ENCODE measurements at places on chromosomes 2 and 18.

- DNase-seq: no peak
Observed at GRCh38 chr2:209094221-209094620, 329.6 kb upstream of the MAP2 start.

DNA sequence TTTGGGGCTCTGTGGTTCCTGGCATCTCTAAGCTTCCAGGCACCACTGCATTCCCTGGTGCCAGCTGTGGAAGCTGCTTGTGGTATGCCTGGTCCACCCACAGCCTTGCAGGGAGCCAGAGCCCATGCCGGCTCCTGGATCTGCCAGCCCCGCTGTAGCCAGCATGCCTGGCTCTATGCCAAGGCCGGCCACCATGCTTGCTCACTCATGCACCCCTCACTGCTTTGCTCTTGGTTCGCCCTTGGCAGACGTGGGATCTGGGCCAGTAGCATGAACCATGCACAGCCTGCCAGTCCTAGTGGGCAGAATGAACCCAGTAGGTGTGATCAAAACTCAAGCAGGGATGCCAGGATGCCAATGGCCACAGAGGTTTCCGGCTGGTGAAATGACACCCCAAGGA, 634.2 kb upstream of the TMEFF2 start:
- DNase-seq: no peak

DNA sequence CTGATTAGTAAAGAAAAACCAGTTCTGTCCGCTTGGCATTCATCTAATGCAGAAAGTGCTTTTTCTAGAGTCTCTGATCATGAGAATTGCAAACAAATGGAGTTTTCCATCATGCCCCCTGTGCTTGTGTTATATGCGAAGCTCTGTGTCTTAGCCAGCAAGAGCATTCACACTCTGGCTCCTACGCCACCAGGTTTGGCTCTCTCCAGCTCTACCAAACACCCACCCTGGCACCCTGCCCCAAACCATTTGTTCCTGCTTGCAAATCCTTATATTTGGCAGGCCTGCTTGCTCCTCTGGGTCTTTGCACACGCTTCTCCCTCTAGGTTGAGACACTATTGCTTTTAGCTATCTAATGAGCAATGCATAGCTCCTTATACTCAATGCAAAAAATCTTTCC, 204.1 kb upstream of the CYRIA start:
- no peak for DNase-seq

DNA sequence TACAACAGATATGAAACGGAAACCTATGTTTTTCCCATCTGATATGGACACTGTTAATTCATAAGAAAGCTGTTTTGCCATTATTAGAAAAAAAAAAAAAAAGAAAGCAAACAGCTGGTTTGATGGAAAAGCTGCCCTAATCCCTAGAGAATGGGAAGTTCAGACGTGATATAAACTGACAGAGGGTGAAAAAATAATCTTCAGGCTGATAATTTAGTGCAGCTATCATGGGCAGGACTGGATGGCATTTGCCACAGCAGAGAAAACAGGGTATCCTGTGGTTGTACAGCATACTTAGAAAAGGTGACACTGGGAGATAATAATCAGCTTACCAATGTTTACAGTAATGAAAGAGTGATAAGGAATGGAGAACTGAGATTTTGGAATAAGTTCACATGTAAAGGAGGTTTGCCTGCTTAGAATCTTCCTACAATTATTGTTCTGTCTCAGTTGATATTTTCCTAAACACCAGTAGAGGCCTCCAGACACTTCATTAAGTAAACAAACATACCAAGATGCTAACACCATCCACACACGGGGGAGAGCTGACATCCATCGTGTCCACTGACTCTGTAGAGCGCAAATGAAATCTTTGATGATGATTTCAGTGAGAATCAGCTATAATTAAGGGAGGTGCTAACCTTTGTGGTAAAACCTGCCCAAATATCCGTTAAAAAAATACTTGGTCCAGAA, 211.6 kb upstream of the MMADHC start:
- DNase-seq: no peak

GRCh38 chr18:31398191-31398590, 21.6 kb downstream of the DSG4 start:
- DNase-seq: no peak

- DNase-seq: no peak
Observed at GRCh38 chr2:14079576-14079975, 552.9 kb upstream of the LRATD1 start.

- DNase-seq: no peak
Observed at GRCh38 chr2:187519419-187520120, 34.7 kb downstream of the TFPI start.

DNA sequence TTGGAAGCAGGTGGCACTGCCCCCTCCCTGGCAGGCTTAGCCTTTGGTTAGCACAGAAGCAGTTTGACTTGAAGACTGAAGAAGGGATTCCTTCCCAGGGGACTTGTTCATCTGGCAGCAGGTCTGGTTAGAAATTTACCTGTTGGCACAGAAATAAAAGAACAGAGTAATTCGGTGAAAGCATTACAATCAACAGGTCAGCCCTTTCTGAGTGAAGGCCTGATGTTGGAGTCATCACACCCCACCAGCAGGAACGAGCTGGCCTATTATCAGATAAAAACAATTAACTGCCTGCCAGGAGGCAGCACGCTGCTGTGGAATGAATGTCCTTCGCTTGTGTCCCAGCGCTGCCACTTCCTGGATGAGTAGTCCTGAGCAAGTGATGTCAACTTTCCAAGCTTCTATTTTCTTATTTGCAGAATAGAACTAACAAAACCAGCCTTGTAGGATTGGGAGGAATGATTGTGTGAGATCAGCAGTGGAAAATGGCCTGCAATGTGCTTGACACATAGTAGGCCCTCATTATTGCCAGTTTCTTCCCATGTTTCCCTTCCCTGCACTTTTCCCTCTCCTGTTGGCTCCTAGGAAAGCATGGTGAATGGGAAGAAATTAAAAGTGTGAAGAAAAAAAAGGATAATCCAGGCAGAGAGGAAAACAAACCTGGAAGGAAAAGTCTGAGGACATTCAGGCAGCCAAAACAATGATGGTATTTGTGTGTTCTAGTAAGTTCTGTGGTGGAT, 29.0 kb downstream of the LGALSL start:
- DNase-seq: no peak

DNA sequence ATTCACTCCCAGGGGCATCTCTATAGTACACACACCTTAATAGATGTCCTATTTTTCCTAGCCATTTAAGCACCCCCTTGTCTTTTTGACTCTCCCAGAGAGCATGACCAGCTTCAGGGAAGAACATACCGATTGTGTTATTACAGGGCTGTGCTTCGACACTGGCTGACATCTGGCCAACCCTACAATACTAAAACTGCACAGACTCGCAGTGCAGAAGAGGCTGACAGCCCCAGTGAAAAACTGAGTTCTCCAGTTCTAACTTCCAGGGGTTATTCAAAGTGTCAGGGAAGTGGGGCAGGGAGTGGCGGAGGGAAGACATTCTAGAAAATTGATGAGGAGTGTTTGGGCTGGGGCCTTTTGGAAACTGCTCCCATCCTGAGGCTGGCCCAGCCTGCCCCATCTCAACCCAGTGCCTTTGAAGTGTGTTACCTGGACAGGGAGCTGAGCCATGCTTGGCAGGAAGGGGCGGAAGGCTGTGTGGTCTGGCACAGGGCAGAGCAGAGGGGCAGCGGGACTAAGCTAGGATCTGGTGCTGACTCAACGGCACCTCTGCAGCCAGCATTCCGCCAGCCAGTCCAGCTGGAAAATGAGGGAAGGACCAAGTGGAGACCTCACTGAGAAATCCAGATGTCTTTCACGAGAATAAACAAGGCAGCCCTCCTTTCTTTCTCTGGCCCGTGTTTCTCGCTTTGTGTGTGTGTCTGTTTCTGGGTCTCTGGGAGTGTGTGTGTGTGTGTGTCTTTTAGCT, 15.4 kb upstream of the IGFBP5 start:
- DNase-seq: no peak

DNA sequence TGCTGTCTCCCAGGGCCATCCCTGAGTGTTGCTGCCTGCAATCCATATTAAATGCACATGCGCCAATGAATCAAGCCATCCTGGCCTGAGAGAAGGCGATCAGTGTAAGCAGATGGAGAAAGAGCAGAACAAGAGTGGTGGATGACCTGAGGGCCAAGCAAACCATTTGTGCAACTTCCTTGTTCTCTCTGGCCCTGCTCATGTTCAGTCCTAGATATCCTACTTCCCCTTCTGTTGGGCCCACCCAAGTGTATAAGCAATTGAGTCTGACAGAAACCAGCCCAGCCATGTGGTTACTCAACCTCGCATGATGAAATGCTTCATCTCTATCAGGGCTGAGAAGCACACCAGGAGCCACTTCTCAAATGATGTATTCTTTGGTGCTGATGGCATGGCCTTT, 383.1 kb upstream of the ID2 start:
- no peak for DNase-seq

DNA sequence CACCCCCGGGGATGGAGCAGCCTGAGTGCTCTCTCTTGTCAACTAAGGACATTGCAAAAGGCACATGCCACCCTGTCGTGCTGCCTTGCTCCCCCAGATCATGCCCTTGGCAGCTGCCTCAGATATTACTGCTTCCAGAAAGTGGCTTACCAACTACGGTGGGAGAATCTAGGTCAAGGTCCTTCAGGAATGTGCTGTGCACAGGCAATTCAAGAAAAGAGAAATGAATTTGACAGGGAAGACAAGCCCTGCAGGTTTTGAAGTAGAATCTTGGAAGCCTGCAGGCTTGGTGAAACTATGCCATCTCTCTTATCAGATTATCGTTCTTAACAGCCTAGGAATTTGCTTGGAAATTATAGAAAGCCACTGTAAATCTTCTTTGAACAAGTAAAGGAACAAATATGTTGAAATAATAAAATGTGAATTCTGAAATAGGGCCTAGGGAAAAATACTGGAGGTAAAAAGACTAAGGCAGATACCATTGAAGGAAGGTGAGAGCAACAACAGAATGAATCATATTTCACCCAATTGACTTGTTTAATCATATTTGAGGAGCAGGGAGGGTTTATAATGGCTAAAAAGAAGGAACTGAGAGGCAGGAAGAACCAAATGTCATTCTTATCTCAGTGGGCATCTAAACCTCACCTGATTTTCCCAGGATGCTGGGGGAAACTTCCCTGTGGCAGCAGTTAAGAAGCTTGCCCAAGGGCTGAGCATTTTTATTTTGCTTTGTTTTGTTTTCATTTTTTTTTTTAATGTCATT, 94.0 kb upstream of the GLS start:
- DNase-seq: no peak

DNA sequence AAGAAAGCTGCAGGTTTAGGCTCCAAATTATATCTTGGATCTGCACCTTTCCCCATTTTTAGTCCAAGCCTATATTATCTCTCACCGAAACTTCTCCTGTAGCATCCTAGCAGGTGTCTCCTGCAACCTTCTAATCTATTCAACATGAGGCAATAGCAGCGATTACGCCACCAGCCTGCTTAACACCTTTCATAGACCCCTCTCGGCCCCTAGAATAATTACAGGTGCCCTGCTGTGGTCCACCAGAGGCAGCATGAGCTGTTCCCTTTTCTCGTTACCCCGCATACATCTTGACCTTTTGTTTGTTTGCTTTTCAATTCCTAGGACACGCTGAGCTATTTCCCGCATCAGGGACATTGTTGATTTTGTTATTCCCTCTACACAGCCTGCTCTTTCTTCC, 361.9 kb downstream of the CYRIA start:
- no peak for DNase-seq

DNA sequence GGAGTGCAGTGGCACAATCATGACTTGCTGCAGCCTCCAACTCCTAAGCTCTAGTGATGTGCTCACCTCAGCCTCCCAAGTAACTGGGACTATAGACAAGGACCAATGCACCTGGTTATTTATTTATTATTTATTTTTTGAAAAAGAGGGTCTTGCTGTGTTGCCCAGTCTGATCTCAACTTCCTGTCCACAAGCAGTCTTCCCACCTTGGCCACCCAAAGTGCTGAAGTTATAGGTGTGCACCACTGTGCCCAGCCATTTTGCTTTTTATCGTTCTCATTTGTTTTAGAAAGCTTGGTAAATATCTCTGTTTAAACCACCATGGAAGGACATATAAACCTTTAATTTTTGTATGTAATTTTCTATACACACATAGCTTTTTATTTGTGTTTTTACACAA, 74.2 kb downstream of the SMCHD1 start:
- DNase-seq: no peak

DNA sequence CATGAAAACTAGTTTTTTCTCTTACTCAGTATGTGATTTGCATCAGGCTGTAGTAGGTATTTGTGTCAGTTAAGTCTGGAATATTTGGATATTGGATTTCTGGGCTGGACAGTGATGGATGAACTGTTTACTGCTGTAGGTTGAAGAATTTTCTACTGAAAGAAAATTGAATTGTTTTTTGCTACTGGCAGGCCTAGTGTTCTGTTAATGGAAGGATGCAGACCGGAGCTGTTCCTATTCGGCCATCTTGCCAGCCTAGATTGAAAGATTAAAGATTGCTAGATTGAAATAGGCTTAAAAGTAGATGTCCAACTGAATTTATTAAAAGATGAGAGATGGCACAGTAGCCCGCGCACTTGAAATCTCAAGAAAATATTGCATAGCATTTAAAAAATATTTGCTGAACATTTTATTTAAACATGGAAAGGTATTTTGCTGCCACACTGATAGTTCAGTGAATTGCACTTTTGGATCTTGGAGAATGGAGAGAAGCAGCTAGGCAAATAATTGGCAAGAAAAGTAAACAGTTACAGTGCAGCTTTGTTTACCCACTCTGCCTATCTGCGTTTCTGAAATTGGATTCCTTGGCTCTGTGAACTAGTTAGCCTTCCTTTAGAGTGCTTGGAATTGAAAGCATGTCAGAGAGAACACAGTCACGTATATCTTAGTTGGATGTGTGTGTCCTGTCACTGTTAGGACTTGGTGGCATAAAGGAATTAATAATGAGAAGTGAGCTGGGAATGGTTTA, 54.1 kb downstream of the EPB41L5 start:
- no peak for DNase-seq

GRCh38 chr2:200377355-200378336, 71.2 kb downstream of the SPATS2L start:
- DNase-seq: peak; percentile 59

DNA sequence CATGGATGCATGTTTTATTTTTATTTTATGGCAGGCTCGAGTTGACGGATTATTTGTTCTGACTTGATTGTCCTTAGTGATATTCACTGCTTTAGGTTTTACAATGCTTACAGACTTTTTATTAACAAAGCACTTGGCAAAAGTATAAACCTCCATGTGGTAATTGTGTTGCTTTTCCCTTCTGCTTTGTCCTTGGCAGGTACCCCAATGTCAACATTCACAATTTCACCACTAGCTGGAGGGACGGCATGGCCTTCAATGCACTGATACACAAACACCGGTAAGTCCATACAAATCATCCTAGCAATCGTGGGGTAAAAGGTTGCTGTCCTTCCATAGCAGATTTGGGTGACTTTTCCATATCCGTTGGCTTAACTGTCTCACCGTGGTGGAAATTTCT, 106.1 kb upstream of the EML6 start:
- DNase-seq: no peak

GRCh38 chr2:112977559-112978056, at the start of gene IL36G:
IL36G (plus strand) TSS chr2:112978006; CDS start chr2:112978639, 633 bp downstream.
- no peak for DNase-seq

DNA sequence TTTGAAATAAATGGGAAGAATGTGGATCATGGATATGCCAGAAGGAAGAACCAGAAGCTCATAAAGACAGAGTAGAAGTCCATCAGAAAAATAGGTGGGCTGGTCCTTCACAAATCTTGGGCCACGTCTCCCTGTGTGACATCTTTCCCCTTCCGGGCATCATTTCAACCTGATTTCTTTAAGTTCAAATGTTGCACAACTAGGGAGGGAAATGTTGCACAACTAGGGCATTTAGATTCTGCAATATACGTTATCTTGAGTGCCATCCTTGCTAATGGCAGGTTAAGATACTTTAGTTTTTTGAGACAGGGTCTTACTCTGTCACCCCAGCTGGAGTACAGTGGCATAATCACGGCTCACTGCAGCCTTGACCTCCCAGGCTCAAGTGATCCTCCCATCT, 129.6 kb downstream of the CERS6 start:
- no peak for DNase-seq

Measured in K562 (cell line).